ENCODE measurements at places on chromosomes 2 and 18.

DNA sequence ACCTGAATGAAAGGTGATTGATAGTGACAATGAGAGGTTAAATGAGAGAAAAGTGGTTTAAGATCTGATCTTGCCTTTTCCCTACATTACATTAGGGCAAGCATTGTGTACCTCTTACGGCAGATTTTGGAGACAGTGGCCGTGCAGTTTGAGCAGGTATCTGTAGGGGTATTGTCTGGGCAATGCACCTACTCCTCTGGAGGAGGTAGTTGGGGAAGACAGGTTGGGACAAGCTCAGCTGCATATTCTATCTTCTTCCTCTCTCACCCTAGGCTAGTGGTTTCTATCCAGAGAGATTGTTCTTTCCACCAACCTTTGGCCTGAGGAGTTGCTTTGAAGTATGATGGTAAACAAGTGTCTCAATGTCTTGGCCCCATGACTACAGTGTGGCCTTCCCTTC, 323.2 kb downstream of the CYP26B1 start:
- no peak for DNase-seq

DNA sequence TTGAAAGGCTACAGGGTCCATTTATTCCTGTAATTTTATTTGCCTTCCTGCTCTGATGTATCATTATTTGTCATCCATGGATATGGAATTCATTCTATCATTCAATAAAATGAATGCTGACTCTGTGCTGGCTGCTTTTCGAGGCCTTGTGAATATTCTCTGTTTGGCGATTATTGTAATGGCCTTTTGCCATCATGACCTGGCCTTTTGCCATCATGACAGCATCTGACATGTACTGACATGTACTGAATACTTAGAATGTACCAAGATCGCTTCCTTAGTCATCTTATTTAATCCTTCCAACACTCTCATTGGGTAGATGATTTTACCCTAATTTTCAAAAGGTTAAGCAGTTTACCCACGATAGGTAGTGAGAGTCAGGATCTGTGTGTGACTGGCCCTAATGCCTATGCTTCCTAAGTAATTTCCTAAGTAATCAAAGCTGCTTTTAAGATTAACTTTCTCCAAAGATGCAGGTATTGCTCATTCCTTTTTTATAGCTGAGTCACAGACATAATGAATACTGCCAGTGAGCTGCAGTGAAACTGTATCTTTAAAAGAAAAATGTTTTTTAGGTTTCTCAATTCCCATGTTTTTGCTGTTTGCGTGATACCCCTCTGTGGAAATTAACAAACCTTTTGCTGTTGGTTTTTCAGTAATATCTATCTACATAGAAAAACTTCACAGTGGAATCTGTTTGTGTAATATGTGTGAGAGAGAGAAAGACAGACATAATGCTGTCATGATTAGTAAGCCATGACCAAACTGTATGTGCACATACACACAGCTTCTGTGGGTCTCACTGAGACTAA, 127.8 kb downstream of the CERS6 start:
- no peak for DNase-seq

- DNase-seq = peak; percentile 88
Measured at GRCh38 chr18:59123588-59124369, 15.9 kb upstream of the SEC11C start.

GRCh38 chr2:159849160-159849813, 51.3 kb upstream of the CD302 start:
- DNase-seq = no peak

DNA sequence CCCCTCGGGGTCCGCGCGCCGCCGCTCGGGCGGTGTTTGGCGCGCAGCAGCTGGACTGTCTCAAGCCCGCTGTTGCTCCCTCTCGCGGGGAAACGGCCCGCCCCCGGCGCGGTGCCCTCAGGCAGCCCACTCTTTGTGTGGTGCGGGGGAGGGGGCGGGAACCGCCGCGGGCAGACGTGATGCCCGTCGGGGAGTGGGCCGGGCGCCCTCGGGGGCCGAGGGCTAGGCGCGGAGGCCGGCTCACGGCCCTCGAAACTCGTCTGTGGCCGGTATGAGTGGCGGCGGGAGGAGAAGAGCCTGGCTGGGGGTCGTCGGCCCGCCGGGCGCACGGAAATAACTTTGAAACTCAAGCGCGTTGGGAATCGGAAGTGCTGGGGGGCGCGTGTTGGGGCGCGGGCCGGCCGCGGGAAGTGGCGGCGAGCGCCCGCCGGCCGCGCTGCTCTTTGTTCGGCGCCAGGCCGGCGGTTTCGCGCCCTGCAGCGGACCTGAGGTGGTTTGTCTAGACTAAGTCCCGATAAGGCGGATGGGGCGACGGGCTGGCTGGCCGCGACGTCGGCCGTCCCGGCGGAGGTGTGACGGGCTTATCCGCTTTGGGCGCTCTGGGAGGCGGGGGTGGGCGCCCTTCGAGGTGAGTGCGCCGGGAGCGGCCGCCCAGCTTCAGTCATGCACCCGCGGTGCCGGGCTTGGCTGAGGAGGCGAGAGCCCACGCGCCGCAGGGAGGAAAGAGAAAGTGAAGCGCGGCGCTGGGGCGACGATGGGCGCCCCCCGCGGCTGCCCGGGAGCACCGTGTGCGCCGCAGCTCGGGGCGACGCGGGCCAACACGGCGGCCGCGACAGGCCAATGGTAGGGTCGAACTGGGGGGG, 679 bp downstream of the PTMA start:
- DNase-seq = peak; percentile 61

Measured in activated CD4-positive, alpha-beta T cell treated with anti-CD3 and anti-CD28 coated beads, Interleukin-10, Interleukin-2, amounts not matched to agents 100 ng/mL and 50 ng/mL, durations not matched to agents 16 hours and 8 hours (primary cell).